ENCODE measurements at places on chromosomes 12 and 14.

GRCh38 chr14:48504921-48505320 lies 829.5 kb upstream of the MDGA2 start:
- DNase-seq: no peak

DNA sequence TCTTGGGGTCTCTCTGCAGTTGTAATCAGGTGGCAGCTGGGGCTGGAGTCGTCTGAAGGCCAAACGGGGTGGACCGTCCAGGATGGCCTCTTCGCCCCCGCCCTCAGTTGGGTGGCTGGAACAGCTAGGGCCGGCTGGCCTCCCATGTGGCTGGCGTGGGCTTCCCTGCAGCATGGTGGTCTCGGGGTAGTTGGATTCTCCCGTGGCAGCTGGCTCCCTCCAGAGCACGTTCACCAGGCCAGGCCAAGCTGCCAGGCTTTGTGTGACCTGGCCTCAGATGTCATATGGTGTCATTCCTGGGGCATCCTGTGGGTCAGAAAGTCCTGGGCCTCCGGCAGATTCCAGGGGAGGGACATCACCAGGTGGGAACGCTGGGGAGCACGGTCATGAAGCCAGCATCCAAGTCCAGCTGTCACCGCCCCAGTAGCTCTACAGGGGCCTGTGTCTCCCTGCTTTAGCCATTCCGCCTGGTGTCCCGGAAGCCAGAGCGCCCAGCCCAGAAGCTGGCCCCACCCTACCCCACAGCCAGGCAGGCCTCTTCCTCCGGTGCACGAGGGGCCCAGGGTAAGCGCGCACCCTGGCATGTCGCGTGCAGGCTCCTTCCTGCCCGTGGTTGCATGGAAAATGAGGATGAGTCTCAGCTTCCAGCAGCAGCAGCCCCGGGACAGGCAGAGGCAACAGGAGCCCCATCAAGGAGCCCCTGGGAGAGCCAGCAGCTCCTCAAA lies 1.3 kb upstream of the NUDT14 start:
- DNase-seq: no peak

DNA sequence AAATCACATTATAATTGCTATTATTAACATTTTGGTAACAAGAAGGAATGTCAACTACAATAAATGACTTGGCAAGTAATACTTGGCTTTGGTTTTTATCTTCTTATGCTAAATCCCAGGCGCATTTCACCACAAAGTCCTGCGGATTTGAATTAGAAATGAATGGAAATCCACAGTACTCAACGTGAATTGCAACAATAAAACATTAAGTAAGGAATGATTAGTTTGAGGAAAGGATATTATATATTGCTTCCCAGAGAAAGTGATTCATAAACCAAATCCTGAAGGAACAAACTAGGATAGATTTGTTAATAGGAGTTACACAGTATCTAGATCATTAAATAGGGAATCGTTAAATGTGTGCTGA lies 1089.7 kb downstream of the TRHDE start:
- no peak for DNase-seq

DNA sequence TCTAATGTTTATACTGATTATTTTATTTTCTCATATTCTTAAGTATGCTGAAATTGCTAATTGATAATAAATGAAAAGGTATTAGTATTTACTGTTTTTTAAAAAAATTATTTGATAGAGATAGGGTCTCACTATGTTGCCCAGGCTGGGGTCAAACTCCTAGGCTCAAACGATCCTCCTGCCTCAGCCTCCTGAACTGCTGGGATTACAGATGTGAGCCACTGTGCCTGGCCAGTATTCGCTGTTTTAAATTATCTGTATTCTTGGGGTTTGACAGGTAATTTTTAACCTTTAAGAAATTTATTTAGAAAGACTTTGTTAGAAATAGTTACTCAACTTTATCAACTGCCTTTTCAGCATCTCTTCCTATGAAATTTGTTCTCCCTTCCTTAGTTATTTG lies 32.2 kb downstream of the RAN start:
- no peak for DNase-seq

DNA sequence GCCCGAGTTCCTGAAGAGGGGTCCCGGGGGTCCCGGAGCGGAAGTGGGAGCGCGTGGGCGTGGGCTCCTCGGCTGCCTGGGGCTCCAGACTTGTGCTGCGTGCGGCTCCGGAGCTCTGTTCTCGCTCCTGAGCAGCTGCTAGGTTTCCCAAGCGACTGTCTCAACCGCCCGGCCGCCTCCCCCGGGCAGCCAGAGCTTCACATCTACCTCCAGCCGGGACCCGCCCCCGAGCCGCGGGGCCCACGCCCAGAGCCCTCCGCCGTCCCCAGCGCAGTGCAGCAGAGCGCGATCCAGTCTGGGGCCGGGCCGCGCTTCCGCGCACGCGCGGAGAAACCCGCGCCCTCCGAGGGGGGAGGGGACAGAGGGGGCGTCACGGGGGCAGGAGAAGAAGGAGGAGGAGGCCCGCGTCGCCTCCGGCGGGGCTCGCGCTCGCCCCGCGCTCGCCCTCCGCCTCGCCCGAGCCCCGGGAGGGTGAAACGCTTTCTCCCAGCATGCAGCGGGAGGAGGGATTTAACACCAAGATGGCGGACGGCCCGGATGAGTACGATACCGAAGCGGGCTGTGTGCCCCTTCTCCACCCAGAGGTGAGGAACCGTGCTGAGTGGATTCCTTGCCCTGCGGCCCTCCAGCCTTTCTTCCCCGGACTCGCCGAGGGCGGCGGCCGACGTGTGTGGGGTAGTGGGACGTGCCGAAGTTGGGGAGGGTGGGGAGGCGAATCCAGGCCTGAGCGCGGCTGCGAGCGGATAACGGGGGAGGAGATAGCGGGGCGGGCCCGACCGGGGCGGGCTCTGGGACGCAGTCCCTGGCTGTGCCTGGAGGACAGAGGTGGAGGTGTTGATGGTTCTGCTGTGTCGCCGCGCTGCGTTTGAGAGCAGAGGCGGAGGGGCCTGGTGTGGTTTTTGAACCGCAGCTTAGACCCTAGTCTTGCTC lies at the start of gene ZDHHC17:
Gene ZDHHC17, plus strand, starts transcription at position 370 of the 930 bp plus-strand sequence. Its CDS starts 122 bp downstream, at position 492.
- DNase-seq: peak; percentile 55

GRCh38 chr14:25080682-25081081 lies 30.7 kb upstream of the STXBP6 start:
- DNase-seq: no peak

DNA sequence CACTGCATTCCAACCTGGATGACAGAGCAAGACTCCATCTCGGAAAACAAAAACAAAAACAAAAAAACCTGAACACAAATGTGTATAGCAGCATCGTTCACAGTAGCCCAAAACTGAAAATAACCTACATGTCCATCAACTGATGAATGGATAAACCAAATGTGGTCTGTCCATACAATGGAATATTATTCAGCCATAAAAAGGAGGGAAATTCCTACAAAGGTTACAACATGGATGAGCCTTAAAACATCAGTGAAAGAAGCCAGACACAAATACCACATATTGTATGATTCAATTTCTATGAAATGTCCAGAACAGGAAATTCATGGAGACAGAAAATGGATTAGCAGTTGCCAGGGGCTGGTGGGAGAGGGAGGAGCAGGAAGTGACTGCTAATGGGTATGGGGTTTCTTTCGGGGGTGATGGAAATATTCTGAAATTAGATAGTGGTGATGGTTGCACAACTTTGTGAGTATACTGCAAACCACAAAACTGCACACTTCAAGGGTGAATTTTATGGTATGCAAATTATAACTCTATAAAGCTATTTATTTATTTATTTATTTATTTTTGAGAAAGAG lies 4.0 kb downstream of the MYL2 start:
- DNase-seq: no peak

DNA sequence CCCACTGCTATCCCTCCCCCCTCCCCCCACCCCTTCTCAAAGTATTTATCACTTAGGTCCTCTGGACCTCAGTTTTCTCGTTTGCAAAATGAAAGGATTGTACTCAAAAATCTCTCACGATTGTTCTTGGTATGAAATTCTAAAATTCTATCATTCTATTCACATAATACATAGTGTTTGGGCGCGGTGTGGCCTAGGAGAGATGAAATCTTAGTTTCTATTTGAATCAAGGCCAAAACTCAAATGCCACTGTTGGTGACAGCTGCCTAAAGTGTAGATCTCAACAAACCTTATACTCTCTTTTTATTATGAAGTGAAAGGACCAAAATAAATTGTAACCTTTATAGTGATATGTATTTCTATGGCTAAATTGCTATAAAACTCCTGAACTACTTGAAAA lies 23.7 kb upstream of the YAF2 start:
- DNase-seq: no peak

DNA sequence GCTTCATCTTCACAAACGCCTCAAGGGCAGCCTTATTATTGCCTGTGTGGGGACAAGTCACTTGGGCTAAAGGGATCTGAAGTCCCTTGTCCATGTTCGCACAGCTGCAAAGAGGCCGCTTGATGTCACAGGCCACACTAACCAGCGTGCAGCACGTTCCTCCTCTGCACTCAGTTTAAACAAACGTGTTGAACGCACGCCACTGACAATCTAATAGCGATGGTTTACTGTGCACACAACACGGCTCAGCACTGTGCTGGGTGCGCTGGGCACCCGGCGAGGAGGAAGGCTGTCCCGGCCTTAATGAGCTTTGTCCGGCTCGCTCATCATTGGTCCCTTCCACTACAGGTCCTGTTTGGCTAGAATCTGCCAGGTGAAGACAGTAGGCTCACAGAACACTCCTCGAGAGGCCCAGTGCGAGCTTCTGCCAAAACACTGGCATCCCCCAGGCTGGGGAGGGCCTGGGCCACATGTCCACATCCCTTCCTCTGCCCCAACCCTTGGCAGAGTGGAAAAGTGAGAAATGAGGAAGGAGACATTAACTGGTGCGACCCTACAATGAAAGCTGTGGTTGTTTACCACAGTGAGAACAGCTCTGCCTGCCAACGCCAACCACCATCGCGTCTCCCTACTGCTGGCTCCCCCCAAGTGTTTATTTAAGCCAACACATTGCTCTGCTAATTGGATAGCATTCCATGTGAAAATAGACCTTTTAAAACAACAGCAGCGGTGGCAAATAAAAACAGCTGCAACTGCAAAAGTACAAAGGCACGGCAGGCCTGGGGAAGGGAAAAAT lies 113.2 kb downstream of the RBM19 start:
- DNase-seq: no peak

DNA sequence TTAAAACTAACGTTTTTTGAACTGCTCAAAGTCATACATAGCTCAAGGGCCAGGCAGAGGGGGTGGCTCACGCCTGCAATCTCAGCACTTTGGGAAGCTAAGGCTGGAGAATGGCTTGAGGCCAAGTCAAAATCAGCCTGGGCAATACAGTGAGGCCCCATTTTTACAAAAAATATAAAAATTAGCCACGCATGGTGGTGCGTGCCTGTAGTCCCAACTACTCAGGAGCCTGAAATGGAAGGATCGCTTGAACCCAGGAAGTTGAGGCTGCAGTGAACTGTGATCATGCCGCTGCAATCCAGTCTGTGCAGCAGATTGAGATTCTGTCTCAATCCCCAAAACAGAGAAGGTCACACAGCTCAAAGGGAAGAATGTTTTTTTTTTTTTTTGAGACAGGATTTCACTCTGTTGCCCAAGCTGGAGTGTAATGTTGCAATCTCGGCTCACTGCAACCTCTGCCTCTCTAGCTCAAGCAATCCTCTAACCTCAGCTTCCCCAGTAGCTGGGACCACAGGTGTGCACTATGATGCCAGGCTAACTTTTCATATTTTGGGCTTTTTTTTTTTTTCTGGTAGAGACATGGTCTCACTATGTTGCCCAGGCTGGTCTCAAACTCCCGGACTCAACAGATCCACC lies 2.9 kb downstream of the RBM23 start:
- DNase-seq: no peak

- DNase-seq: no peak
These were observed 143.9 kb downstream of the SYNE2 start for GRCh38 chr14:63996625-63997220.

GRCh38 chr12:76193961-76194360 lies 109.5 kb upstream of the NAP1L1 start:
- DNase-seq: no peak

GRCh38 chr12:4148418-4149056 lies 125.0 kb upstream of the CCND2 start:
- no peak for DNase-seq

DNA sequence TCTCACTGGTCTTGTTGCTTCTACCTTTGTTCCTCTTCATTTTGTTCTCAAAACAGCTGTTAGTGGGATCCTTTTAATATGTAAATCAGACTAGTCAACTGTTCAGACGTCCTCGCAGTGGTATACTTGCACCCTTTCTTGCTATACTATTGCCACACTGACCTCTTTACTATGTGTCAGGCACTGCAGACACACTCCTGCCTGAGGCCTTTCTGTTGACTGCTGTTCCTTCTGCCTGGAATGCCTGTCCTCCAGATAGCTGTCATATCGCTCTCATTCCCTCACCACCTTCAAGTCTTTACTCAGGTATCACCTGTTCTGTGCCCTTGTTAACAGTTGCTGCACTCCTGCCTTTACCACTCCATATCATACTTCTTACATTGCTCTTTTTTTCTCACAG lies 90.0 kb upstream of the TMEM263 start:
- no peak for DNase-seq

All from non-pigmented ciliary epithelial cell (primary cell).